ENCODE measurements at places on chromosomes 7 and 10.

GRCh38 chr10:118638680-118639079, 43.2 kb upstream of the PRLHR start:
- no peak for DNase-seq
- H3K27me3 ChIP-seq = no peaks in the 10 kb centered on the region
- no peak overlapping the region for H3K27ac ChIP-seq

DNA sequence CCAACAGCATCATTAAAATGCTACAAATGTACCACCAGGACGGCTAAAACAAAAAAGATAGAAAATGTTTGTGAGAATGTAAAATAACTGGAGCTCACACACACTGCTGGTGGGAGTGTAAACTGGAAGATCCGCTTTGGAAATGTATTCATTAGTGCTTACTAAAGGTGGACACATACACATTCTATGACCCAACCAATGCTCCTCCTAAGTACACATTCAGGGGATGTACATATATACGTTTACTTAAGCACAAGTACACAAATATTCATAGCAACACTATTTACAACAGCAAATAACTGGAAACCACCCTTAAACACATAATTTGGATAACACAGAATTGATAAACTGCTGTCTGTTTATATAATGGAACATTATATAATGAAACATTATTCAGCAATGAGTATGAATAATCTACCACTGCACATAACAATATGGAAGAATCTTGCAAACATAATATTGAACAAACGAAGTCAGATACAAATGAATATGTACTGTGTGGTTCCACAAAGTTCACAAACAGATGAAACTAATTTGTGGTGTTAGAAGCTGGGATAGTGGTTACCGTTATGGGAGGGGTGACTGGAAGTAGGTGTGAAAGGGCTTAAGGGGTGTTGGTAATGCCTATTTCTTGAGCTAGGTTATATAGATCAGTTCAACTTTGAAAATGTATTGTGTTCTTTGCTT, 52.1 kb downstream of the STRA8 start:
- DNase-seq = no peak
- H3K27me3 ChIP-seq = peaks cover 8% of the 10 kb centered on the region
- H3K27ac ChIP-seq = no peak overlapping the region
- H3K4me3 ChIP-seq = no peak overlapping the region
- H3K4me1 ChIP-seq = peaks cover 9% of the 10 kb centered on the region
- H3K36me3 ChIP-seq = no peaks in the 10 kb centered on the region

DNA sequence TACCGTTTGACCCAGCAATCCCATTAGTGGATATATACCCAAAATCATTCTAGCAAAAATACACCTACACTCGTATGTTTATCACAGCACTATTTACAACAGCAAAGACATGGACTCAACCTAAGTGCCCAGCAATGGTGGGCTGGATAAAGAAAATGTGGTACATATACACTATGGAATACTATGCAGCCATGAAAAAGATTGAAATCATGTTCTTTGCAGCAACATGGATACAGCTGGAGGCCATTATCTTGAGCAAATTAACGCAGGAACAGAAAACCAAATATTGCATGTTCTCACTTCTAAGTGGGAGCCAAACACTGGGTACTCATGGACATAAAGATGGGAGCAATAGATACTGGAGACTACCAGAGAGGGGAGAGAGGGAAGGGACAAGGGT, 223.9 kb downstream of the FRMD4A start:
- H3K4me3 ChIP-seq = no peak overlapping the region
- H3K36me3 ChIP-seq = no peaks in the 10 kb centered on the region

DNA sequence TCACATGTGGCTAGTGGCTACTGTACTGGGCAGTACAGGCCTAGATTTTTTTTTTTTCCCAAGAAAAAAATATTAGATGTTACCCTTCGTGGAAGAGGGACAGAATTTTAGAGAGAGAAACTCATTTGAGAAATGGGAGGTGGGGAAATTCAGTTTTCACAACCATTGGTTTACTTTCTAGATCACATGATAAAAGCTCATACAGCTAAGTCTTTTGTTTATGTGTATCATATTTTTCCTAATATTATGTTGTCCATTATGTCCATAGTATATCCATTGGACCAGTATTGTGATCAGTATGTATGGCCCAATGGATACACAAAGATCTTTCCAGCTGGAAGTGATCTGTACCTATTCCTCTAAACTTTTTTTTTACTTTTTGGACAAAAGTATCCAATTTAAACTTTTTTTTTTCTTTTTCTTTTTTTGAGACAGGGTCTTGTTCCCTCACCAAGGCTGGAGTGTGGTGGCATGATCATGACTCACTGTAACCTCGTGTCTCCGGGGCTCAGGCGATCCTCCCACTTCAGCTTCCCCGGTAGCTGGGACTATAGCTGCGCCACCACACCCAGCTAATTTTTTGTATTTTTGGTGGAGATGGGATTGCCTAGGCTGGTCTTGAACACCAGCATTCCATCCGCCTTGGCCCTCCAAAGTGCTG, 4.1 kb downstream of the CALU start:
- peaks cover 13% of the 10 kb centered on the region for H3K36me3 ChIP-seq
- no peak for DNase-seq
- H3K4me3 ChIP-seq = no peak overlapping the region
- peaks cover 47% of the 10 kb centered on the region for H3K4me1 ChIP-seq
- no peaks in the 10 kb centered on the region for H3K27me3 ChIP-seq

DNA sequence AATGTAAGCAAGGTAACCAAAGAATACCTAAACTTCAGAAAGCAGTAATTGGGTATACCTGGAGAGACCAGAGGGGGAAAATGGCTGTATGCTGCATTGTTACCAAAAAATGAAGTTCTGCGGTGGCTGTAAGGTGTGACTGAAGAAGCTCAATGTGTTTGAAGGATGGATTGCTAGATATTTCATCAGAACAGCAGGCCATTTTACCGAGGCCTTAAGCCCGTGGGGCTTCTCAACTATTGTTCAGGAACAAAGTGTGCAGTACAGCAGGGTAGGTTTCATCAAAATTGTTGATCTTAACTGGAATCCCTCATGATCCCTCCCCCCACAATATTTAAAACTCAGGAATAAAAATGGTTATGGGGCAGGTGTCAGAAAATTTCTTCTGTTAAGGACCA, 204.0 kb upstream of the GHITM start:
- no peak overlapping the region for H3K27ac ChIP-seq
- no peaks in the 10 kb centered on the region for H3K4me1 ChIP-seq
- DNase-seq = no peak

- H3K27ac ChIP-seq = no peak overlapping the region
- H3K27me3 ChIP-seq = peaks cover 37% of the 10 kb centered on the region
- no peaks in the 10 kb centered on the region for H3K4me1 ChIP-seq
- H3K36me3 ChIP-seq = no peaks in the 10 kb centered on the region
- no peak for DNase-seq
Observed at GRCh38 chr7:291373-292092, 1.6 kb downstream of the FOXL3 start.

DNA sequence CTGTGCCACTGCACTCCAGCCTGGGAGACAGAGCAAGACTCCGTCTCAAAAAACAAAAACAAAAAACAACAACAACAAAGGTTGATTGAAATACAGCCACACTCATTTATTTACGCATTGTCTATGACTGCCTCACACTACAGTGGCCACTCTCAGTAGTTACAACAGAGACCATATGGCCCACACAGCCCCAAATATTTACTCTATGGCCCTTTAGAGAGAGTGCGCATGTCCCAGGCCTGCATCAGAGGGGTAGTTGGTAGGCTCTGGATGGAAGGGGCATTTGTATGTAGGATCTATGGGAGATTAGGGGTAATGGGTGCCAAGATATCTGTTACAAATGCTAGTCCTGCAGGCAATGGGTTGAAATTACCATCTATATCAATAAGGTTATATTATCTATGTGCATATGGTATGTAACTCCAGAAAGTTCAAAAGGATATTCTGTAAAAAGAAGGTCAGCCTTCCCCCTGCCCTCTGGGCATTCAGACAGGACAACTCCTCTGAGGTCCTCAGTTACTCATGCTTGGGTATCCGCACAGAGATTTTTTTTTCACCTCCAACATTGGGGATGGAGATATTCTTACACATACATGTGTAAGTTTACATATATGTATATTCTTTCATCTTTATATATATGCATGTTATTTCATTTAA, 56.3 kb downstream of the DENND2A start:
- H3K4me1 ChIP-seq = no peaks in the 10 kb centered on the region
- H3K4me3 ChIP-seq = no peak overlapping the region
- H3K36me3 ChIP-seq = no peaks in the 10 kb centered on the region
- no peak overlapping the region for H3K27ac ChIP-seq

GRCh38 chr10:4217187-4217586, 432.2 kb upstream of the KLF6 start:
- no peak overlapping the region for H3K27ac ChIP-seq
- no peaks in the 10 kb centered on the region for H3K36me3 ChIP-seq

DNA sequence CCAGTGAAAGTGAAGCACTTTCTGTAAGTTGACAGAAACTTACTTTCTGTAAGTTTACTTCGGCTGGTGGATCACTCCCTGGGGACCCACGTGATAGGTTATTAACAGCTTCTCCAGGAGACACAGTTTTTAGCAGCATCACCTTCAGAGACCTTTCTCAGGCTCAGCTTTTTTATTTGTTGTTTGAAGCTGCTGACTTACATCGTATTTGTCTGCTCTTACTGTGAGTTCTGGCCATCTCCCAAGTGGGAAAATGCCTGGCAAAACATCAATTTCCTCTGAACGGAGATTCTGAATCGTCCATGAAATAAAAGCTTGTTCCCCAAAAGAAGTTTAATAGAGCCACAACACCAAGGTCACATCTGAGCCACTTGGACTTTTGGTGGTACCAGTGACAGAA, 178.7 kb upstream of the PODXL start:
- H3K4me1 ChIP-seq = no peaks in the 10 kb centered on the region
- H3K4me3 ChIP-seq = no peak overlapping the region
- DNase-seq = no peak
- no peak overlapping the region for H3K27ac ChIP-seq
- peaks cover 42% of the 10 kb centered on the region for H3K27me3 ChIP-seq

- H3K4me3 ChIP-seq = no peak overlapping the region
- DNase-seq = no peak
- H3K27ac ChIP-seq = no peak overlapping the region
- peaks cover 4% of the 10 kb centered on the region for H3K27me3 ChIP-seq
- H3K36me3 ChIP-seq = no peaks in the 10 kb centered on the region
Observed at GRCh38 chr7:131112431-131112830, 215.2 kb upstream of the MKLN1 start.

DNA sequence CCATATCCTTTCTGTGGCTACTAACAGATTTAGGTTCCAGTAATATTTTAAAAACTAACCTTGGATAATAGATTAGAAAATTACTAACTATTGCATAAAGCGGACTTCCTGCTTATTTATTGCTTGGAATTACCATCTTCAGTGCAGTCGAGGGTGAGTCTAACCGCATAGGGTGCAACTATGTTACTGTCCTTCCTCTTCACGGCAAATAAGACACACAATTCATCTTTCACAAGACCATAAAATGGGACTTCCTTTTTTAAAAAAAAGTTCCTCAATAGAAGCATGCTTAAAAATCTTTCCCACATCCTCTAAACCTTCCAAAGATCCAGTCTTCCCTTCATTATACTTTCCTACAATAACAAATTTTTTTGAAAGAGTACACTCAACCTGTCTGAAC, 2.1 kb downstream of the SLC25A40 start:
- H3K27me3 ChIP-seq = no peaks in the 10 kb centered on the region
- H3K4me3 ChIP-seq = peak overlapping the region; percentile 87
- peaks cover 35% of the 10 kb centered on the region for H3K4me1 ChIP-seq
- H3K36me3 ChIP-seq = peaks cover 65% of the 10 kb centered on the region

DNA sequence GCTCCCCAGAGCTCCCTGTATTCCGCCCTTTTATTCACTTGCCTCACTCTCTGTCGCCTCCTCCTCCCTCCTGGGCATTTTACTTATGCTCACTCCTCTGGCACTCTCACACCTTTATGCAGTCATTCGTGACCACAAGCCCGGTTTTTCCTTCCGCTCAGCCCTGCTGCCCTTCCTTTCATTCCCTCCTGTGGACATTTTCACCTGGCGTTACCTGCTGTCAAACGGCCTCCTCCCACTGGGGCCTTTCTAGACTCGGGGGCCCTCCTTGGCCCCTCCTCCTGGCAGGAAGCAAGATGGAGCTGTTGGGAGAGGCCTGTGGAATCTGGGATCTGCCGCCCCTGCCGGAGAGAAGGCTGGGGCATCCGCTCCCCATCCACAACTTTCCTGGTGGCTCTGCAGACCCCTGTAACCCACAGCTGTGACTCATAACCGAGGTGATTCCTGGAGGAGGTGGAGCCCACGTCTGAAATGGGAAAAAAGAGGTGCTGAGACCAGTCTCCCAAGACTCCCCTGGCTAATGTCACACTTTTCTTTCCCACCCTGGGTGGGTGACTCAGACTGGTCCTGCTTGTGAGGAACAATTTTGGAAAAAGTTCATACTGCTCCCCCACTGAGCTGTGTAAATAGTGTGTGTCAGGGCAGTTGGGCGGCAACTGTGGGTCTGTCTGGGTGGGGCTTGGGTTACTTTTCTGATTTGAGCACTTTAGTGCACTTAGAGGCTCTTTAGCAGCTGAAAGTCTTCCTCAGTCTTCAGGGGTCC, 1.2 kb downstream of the VCL start:
- peaks cover 18% of the 10 kb centered on the region for H3K4me1 ChIP-seq
- no peak for DNase-seq
- H3K27ac ChIP-seq = peak overlapping the region; percentile 68
- no peaks in the 10 kb centered on the region for H3K27me3 ChIP-seq
- H3K4me3 ChIP-seq = peak overlapping the region; percentile 81

DNA sequence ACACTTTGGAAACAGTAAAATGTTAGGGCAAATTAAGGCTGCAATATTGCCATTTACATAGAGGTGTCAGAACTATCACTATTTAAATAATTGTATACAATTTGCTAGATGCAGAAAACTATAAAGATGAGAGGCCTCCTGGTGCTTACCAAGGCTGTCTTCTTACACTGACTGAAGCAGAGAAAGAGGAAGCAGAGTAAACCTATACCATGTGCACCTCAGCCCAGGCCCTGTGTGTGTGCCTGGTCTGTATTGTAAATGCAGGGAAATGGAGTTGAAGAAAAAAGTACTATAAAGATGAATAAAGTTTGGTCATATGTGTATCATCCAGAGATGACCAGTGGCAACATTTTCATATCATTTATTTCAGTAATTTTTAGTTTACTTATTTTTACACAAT, 29.2 kb downstream of the ELMO1 start:
- no peak overlapping the region for H3K4me3 ChIP-seq
- peaks cover 8% of the 10 kb centered on the region for H3K36me3 ChIP-seq
- H3K27ac ChIP-seq = no peak overlapping the region

All from activated naive CD8-positive, alpha-beta T cell treated with anti-CD3 and anti-CD28 coated beads for 36 hours (primary cell).